RKO (cell line): ENCODE measurements at places on chromosomes 4 and X.

- DNase-seq, result no peak
Observed at GRCh38 chr4:19256823-19257222, 994.9 kb upstream of the SLIT2 start.

GRCh38 chrX:150712619-150713018 lies 19.4 kb downstream of the MTMR1 start:
- no peak for DNase-seq

DNA sequence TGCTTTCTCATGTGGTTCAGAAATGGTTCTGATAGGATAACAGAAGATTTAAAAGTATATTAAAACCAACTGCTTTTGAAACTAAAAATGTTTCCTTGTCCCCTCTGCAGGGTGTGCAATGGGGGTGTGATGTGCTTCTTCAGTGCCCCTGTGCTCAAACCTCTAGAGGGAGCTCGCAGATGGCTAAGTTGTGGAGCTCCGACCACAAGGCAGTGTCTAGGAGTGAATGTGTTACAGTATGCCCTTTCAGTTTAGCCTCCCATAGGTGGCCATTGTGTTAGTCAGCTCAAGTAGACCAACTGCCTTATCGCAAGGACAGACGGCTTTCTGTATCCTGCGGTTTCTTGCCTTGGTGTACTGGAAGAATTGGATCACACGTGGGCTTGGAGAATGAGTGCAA lies 130.5 kb downstream of the TENT5D start:
- DNase-seq, result peak; percentile 30

- DNase-seq, result no peak
Observed at GRCh38 chr4:169720529-169720928, 37.2 kb downstream of the HPF1 start.

- DNase-seq, result peak; percentile 90
Observed at GRCh38 chr4:48017108-48017571, 568 bp downstream of the NIPAL1 start.

- no peak for DNase-seq
Observed at GRCh38 chrX:16797358-16797757, 11.1 kb downstream of the TXLNG start.

DNA sequence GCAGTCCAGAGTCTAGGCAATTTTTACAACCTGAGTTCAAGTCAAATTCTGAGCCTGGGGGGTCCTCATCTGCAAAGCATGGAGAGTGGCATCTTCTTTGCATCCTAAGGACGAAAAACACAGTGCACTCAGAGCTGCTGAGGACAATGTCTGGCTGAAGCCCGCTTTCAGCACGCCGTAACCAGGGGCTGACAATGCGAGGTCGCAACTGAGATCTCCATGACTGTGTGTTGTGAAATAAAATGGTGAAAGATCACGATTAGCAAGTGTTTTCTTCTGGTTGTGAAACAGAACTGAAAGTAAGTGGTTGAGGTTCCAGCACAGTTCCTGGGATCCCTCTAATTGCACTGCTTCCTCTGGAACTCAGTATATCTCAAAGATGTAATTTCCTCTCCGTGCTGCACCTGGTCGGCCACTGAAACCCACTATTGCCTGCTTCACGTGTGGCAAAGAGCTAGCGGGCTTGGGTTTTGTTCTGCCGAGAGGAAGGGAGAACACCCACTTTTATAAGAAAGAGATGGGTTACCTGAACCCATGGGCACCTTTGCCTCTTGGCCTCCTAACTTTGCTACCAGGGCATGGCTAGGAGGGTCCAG lies 7.7 kb upstream of the F11 start:
- DNase-seq, result no peak

- DNase-seq, result no peak
Observed at GRCh38 chr4:41510179-41510578, 27.8 kb upstream of the LIMCH1 start.

DNA sequence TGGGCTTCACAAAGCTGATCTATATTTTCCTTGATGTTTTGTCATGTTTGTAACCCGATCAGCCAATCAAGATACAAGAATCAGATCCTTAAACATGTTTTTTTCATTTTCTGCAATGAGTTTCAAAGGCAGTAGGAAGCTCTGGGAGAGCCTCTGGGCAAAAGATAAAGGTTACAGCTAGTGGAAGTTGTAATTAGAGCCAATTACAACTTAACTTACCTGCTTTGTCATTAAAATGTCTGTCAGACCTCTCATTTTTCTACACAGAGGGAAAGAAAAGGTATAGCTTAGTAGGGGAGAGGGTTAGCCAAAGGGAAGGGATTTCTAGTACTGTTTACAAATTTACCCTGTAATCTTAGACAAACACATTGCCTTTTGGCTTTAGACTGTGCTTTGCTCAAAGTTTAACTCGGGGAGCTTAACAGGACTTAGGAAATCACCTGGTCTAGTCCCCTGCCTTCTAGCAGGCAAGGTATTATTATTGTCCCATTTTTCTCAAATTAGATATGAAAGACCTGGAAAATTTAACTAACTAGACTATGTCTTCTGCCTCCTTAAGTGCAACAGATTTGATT lies 55.8 kb downstream of the FGF16 start:
- no peak for DNase-seq

GRCh38 chrX:68596871-68597270 lies 50.6 kb upstream of the STARD8 start:
- no peak for DNase-seq

GRCh38 chrX:68705986-68706385 lies 58.5 kb downstream of the STARD8 start:
- DNase-seq, result no peak

DNA sequence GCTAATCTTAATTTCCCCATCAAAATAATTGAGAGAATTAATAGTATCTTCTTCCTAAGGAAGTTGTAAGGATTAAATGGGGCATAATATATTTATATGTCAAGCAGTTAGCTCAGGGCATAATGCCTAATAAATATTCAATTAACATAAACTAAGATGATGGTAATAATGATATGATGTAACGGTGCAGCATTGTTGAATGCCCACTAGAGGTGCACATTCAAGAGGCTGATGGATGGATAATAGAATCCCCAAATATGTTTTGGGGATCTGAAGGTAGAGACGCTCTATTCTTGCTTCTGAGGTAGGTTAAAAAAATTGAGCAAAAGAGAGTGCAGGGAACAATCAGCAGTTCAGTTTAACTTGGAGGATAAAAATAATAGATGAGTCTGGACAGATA lies 37.1 kb downstream of the ATOH1 start:
- no peak for DNase-seq

DNA sequence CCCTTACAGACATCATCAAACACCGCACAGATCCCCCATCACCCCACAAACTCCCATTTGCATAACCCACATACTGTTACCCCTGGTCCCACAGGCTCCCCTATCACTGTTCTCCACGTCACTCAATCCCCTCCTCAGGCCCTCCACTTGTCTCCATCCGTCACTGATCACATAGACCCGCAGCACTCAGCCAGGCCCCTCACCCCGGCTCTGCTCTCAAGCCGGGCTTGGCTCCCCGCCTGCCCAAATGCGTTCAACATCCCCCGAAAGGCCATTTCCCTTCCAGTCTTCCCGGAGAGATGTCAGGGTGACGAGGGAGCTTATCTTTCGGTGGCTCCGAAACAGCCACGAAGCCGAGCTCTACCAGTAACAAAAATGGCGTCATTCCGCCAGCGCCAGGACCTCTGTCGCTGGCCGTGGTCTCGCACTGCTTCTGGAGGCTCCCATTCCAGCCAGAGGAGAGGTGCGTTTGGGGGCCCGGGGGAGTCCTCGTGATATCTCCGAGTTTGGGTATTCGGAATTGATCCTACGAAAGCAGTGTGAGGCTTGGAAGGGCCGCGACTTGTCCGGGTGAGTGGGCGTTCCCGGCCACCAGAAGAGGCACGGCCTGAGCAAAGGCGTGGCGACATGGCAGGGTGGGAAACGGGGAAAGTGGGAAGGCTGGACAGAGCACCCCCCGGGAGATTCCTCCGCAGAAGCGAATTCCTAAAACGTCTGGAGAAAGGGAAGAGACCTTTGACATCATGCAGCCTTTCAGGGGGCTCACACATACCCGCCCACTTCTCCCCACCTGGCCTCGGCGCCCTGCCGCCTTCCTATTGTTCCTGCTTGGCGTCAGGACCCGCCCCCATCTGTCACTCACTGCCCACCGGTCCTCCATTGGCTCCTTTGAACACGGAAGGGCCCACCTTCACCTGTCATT lies at the start of gene ZNF630:
ZNF630 (minus strand) TSS at position 577 of the 922 bp plus-strand sequence. CDS start 4,754 bp downstream, outside the sequence.
- peak; percentile 53 for DNase-seq

GRCh38 chr4:167785523-167785922 lies 306.8 kb upstream of the ANXA10 start:
- no peak for DNase-seq

DNA sequence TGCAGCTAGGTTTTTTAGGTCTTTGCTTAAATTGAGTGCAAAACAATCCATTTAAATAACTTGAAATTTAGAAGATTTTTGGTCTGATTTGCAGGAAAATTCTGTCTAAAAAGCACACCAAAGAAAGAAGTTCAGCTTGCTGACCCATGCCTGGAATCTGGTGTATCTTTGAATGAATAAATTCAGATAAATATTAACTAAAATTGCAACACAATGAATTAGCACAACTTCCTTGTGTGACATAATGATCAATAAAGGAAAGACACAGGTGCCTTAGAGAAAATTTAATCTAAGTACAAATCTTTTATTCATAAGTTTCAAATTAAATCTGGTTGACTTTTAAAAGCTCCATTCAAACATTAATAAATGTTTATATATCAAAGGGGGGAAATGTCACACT lies 791.5 kb upstream of the LCORL start:
- no peak for DNase-seq

DNA sequence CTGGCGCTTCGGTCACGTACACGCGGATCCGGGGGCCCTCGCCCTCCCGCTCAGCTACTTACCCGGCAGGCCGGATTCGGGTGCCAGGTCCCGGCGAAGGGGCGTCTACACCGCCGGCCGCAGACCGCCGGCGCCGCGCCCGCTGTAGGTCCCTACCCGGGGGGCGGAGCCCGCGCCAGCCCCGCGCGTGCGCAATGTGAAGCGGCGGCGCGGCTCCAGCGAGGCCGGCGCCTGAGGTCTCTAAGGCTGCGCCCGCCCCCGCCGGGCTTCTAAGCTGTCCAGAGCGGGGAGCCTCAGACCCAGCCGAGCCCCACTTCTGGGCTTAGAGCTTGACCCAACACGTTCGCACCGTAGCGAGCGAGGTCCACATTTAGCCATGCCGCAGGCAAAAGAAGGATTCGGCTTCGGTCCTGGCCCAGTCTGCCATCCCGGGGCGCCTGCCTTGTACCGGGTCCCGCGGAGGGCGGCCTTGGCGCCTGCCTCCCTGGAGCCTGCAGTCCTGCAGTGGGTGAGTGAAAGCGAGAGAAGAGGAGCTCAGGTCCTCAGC lies at the start of gene ZNF518B:
ZNF518B (minus strand) TSS at position 172 of the 547 bp plus-strand sequence. CDS start 11,098 bp downstream, outside the sequence.
- no peak for DNase-seq

DNA sequence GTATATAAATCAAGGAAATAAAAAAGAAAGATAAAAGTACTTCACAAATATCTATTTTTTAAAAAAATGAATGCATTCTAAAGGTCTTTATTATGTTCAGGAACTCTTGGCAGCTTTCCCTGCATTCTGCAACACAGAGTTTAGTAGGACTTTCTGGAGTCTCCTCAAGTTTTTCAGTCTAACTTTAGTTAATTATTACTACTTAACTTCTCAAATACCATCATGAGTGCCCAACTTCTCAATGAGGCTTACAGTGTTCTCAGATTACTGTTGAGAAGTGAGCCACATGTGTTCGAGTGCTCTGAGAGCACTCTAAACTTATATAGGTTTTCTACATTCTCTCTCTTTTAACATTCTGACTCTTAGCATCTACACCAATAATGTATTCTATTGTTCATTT lies 1852.9 kb upstream of the PCDH10 start:
- DNase-seq, result no peak

DNA sequence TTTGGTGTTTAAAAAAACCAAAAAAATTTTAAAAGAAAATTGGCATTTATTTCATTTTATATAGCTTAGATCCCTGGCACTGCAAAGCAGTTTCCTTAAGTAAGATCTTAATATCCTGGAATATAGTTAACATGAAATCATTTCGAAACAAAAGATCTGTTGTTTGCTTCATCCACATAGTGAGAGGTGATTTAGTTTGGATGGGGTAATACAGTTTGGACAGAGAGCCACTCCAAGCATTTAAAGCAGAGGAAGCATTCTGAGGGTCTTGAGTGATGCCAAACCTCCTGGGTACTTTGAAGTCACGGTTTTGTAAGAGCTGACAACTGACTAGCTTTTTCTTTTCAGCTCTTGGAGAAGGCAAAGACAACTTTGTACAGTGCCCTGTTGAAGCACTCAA lies 28.7 kb downstream of the NOCT start:
- DNase-seq, result no peak

DNA sequence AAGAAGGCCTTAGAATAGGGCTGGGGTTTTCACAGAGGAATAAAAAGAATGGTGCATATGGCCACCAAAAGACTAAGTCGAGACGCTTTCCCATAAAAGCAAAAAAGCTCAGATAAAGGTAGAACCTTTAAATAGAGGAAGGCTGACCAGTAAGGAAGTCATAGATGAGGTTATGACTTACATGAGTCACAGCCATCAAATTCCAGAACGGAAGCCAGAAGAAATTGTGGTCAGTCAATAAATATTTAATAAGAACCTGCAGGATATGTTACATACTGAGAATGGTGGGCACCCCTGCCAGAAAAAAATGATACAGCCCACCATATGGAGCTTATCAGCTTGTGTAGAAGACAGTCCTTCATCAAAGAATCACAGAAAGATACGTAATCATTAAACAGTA lies 120.1 kb downstream of the MANBA start:
- DNase-seq, result peak; percentile 23

DNA sequence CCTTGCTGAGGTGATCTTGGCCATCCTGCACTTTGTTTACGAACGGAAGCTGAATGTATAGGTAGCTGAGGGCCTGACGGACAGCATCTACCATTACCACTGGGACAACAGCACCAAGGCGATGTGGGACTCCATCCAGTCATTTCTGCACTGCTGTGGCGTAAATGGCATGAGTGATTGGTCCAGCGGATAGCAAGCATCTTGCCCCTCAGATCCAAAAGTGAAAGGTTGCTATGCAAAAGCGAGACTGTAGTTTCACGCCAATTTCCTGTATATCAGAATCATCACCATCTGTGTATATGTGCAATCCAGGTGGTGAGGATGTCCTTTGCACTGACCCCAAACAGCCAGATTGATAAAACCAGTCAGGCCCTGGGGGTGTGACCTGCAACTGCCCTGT lies 4.2 kb upstream of the PYURF start:
- no peak for DNase-seq

DNA sequence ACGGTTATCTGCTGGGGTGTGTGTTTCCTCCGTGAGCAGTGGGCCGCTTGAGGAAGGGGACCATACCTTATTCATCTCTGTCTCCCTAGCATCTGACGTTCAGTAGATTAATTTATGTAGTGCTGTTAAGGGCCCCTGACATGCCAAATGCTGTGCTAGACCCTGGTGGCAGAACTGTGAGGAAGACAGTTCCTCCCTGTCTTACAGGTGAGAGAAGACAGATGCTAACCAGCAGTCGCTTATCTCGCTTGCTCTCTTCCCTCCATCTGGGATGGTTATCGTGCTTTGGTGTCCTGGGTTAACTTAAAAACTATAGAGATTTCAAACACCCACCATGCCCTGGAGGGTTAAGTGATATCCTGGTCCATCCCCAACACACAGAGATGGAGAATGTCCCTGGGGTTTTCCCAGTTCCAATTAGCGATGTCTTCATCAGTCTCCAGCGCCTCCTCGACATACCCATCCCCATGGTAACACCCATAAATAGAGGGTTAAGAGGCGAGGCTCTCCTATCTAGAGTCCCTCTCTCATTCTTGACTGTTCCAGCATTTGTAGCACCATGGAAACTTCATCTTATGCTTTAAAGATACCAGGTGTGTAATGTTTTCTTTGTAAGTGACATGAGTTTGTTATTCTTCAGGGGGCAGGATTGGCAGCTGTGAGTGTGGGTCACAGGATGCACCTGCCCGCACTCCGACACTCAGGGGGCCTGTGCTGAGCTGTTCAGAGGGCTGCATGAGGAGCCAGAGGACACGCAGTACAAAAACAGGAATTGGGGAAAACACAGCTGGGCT lies 135.2 kb downstream of the STK32B start:
- no peak for DNase-seq
